ENCODE measurements at places on chromosomes 16 and 17.

DNA sequence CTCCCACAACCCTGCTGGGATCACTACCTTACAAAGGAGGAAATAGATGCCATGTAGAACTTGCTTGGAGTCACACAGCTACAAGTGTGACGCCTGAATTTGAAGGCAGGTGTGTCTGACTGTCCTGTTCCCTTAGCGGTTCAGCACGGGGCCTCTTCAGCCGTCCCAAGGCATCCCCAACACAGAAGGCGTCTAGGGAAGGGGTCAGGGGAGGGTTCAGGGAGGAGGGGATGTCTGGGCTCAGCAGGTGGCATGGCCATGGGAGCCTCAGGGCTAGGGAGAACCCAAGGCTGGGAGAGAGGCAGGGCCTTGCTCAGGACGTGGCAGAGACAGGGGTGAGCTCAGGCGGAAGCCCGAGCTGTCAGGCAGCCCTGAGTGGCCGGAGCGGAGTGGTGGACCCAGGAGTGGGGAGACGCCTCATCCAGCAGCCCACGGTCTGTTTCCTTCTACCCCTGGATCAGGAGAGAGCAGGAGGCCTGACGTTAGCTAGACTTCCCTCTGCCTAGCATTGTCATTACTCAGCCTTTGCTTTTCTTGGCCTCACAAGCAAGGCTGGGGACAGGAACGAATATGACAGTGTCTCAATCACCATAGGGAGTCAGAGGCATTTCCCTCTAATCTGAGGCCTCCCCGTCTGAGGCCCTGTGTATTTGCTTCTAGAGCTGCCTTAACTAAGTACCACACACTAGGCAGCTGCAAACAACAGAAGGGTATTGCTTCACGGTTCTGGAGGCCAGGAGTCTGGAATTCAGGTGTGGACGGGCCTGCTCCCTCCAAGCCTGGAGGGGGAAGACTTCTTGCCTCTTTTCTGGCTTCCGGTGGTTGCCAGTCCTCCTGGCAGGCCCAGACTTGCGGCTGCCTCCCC is 31.3 kb upstream of the ANKRD40CL start:
- DNase-seq, result no peak

DNA sequence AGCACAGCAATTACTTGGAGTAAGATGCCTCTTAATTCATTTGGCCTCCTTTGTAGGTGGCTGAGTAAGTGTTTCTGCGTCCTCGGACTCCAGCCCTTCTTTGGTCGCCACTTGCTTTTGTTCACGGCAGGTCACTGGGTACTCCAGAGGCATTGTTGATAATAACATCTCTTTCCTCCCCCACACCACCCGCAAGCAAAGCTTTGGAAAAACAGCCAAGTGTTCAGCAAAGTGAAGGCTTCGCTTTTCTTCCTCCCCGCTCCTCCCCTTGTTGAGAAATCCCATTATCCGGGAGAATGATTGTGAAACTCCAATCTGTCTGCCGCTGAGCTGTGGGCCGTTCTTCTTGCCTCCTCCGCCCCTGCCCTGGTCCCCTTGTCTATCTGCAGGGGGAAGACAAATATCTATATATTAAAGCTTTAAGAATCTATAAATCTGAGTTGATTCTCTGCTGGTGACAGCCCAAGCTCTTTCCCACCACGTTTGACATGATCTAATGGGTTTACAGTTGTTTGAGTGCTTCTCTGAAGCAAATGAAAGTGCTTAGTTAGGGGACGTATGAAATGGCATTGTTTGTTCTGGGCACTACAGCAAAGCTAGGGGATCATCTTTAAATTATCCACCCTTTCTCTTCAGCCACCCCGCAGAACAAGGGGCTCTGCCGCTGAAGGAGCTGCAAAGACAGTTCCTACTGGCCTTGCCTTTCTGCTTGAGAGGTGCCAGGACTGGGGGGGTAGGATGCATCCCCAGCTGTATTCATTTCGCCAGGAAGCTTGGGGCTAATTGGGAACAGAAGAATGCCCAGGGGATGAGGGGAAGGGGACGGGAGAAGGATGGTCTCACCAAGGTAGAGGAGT is 167.1 kb downstream of the CCDC182 start:
- DNase-seq, result no peak

- DNase-seq, result no peak
These were observed 457.2 kb upstream of the CDH11 start for GRCh38 chr16:65579050-65579449.

DNA sequence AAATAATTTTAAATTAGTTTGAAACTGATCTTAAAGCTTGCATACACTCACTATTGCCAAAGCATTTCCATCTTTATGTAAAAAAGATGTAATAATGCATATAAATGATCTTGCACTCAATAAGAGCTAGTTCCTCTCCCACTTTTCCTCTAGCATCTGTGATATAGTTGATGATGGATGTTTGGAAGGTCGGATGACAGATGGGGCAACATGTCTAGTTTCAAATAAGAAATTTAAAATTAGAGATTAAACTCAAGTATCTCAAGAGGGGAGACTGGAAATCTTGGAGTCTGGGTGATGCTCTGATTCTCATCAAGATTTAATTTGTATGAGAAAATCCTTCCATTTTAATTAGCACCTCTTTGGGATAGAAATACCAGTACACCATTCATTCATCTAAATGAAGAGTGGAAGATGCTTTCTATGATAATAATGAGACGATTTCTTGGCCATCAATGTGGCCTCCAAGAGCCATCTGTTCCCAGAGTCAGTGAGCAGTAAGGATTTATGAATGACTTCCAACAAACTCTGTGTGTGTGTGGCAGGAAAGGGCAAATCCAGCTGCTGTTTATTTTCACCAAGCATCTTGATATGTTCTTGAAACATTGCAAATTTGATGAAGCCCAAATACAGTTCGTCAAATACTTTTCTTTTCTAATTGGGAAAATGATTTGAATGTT is 616.3 kb upstream of the CDH8 start:
- DNase-seq, result no peak

DNA sequence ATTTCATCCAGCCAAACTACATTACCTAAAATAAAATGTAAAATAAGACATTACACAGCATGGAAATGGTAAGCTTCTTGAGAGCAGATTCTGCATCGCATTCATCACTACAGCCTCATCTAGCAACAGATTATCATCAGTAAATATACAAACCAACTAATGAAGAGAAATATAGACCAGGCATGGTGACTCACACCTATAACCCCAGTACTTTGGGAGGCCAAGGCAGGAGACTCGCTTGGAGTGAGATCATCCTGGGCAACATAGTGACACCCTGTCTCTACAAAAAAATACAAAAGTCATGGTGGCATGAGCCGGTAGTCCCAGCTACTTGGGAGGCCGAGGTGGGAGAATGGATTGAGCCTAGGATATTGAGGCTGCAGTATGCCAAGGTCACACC is 19.9 kb downstream of the NCBP3 start:
- no peak for DNase-seq

DNA sequence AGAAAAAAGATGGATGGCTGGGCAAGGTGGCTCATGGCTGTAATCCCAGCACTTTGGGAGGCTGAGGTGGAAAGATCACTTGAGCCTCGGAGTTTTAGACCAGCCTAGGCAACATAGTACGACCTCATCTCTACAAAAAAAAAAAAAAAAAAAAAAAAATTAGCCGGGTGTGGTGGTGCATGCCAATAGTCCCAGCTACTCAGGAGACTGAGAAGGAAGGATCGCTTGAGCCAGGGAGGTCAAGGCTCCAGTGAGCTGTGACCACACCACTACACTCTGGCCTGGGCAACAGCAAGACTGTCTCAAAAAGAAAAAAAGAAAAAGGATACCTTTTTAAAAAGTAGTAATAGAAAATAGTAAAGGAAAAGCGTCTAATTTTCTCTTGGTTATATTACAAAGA is 20.7 kb downstream of the ZNF652 start:
- DNase-seq, result no peak

DNA sequence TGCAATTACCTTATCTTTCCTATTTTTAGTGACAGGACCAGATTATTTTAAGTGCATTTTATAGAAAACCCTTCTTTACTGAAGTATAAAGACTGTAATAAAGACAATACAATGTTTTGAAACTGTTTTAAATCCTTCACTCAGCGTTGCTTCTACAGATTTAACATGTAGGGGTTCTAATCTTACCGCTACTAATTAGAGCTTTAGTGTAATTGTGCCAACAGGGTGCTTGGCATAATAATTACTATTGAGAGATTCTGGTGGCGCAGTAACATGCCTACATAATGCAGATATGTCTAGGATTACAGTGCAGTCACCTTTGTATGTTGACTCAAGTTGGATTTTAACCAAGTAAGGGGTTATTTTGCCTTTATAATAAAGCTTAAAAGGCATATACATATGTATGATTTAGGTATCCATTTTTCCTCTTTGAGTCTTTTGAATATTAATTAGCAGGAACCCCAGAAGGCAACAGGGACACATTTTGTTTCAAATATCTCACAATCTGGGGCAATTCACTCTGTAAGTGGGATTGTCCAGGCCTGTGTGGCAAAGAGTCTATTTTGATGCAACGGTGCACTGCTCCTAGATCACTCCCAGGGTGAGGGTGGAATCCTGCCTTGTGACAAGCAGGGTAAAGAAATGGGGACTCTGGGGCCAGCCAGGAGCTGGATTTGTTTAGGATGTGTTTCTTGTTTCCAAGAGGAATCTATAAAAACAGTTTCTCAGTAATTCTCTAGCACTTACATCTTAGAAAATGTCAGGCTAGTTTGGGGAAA is 604.7 kb upstream of the SALL1 start:
- DNase-seq, result no peak

DNA sequence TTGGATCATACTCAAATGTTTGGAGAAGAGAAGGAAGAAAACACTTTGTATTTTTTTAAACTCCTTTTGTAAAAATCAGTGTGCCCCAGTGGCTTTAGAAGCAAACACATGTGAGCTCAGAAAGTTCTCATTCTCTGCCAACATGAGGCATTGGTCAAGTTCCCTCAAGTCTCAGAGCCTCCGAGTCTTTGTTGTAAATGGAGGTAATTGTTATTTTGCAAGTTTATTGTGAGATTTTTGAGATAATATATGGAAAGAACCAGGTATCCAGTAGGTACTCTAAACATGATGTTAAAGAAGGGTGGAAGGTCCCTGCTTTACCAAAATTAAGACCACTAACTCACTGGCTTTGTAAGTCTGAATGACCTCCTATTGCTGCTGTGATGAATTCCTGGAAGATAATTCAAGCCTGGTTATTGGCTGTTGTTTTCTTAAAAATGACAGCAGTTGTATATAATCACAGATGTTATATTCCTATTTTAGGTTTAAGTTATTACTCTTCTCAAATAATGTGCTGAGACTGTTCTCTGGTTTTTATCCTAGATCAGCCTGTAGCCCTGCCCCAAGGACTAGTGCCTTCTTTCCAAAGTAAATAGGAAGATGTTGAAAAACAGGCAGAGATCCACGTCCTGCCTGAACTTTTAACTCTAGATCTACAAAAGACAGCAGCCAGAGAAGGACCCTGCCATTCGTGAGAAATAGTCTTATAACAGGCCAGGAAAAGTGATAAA is 2.4 kb downstream of the HLF start:
- no peak for DNase-seq

- DNase-seq, result no peak
These were observed 74.3 kb downstream of the DNAH3 start for GRCh38 chr16:21076186-21076883.

DNA sequence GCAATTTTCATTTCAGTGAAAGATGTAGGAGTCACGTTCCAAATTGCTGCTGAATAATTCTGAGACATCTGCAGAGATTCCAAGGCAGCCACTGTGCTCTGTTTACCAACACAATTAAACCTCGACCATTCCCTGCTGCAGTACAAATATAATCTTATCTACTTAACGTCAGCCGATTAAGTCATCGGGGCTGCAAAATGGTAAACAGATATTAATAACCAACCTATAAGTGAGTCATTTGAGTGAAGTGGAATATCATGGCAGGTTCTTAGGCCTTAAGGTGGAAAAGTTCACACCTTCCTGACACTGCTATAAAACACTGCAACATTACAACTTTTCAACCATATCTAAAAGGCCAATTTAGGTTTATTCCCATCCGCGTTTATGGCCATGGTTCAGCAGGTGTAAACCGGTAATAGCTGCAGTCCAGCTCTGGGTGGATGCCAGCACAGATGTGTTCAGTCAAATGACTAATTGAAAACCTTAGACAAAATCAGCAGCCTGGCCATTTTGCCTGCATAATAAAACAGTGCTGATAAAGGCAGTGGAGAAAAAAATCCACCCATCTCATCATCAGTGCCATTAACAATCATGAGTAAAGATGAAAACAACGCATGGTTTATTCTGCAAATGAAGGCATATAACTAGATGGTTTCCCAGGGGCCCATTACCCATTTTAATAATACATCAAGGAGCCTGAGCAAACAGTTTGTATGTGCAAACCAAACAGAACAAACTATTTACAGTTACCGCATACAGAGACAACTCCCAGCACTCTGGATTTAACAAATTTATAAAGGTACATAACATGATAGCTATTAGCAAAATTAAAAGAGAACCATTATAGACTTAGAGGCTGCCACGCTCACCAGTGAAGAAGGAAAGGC is 202.9 kb upstream of the IRX3 start:
- DNase-seq, result no peak

DNA sequence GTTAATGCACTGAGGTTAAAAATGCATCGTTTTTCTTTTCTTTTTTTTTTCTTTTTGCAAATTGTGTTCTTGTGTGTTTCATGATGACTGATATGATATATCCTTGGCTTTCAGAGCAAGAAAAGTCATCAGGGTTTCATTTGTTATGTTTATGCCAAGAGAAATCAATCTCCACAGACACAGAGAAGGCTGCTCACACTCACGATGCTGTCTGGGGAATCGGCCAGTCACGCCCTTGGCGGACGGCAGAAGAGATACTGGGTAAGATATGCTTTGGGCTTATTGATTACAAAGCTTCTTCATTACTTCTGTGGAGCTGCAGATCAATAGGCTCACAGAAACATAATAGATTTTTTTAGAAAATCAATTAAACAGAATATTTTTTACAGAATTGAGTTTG is 42.2 kb upstream of the TNRC6C start:
- DNase-seq, result no peak

GRCh38 chr16:8044796-8045195 is 545.5 kb downstream of the TMEM114 start:
- DNase-seq, result no peak

DNA sequence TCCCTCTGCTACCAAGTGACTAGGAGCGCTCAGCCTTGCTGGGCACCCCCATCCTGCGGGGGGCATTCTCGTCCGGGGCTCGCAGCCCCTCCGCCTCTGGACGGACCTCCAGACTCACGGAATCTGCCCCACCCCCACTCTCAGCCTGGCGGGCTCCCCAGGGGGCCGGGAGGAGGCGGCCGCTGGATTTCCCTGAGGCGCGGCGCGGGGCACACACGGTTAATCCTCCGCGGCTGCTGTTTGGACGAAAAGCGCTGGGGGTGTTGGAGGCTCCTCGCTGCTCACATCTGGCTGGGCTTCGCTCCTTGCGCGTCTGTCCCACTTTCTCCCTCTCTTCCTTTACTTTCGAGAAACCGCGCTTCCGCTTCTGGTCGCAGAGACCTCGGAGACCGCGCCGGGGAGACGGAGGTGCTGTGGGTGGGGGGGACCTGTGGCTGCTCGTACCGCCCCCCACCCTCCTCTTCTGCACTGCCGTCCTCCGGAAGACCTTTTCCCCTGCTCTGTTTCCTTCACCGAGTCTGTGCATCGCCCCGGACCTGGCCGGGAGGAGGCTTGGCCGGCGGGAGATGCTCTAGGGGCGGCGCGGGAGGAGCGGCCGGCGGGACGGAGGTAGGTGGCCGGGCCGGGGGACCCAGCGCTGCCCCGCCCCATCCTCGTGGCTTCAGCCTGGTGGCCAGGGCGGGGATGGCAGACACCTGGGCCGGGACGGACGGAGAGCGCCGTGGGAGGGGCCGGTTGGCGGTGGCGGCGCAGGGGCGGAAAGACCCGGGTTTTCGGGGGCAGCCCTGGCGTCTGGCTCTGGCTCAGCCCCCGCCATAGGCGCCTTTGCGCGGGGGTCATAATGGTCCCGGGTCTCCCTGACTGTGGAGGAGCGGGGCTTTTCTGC is at the start of gene C1QTNF1:
Gene C1QTNF1, plus strand, starts transcription at position 284 of the 886 bp plus-strand sequence. CDS start 19,800 bp downstream, outside the sequence.
- no peak for DNase-seq
